ENCODE measurements at places on chromosomes 1 and 21. TPM values are rescaled to one million over a fixed set of nuclear protein-coding genes. Genes with fewer than 3 reads are reported as not detected.

DNA sequence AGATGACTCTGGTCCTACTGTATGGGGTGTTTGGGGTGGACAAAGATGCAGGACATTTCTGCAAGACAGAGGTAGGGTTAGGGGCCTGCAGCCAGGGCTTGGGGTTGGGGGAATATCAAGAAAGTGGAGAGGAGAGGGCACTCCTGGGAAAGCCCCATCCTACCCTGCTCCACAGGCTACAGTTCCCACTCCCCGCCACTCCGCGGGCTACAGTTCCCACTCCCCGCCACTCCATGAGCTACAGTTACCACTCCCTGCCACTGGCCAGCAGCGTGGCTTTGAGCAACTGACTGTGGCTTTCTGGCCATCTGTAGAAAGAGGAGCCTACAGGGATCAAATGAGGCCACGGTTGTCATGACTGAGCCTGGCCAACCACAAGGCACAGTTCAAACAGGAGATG lies 93.8 kb upstream of the GRIK3 start:
- no peaks in the 10 kb centered on the region for H3K27me3 ChIP-seq
- H3K27ac ChIP-seq = no peak overlapping the region
- H3K36me3 ChIP-seq = no peaks in the 10 kb centered on the region

GRCh38 chr1:39297551-39297950 lies 93.1 kb downstream of the MACF1 start:
- no peaks in the 10 kb centered on the region for H3K27me3 ChIP-seq
- H3K4me3 ChIP-seq = no peak overlapping the region
- no peak for DNase-seq
- H3K4me1 ChIP-seq = no peaks in the 10 kb centered on the region
- peaks cover 89% of the 10 kb centered on the region for H3K36me3 ChIP-seq

The SGIP1 gene
- not detected for total RNA-seq

DNA sequence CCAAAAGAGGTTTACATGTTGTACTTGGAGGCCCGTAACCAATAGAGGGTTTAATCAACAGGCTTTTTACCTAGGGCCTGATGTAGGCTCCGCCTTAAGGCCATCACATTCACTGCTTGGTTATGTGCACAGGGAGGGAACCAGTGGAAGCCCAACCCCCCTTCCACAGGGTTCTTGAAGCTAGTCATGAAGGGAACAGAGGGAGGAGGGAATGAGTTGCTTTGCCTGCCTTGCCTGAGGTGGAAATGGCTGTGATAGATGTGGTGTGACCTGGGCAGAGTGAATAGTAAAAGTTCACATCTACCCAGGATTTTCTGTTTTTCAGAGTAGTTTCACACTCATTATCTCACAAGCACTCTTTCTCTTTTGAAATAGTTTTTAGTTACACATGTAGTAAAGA lies 215.1 kb downstream of the ST6GALNAC3 start:
- H3K4me1 ChIP-seq = peaks cover 19% of the 10 kb centered on the region
- no peaks in the 10 kb centered on the region for H3K36me3 ChIP-seq
- H3K27me3 ChIP-seq = no peaks in the 10 kb centered on the region
- no peak for DNase-seq
- no peak overlapping the region for H3K4me3 ChIP-seq

Measured in CD4-positive, CD25-positive, alpha-beta regulatory T cell (primary cell).